ENCODE measurements at places on chromosomes 3 and 15.

DNA sequence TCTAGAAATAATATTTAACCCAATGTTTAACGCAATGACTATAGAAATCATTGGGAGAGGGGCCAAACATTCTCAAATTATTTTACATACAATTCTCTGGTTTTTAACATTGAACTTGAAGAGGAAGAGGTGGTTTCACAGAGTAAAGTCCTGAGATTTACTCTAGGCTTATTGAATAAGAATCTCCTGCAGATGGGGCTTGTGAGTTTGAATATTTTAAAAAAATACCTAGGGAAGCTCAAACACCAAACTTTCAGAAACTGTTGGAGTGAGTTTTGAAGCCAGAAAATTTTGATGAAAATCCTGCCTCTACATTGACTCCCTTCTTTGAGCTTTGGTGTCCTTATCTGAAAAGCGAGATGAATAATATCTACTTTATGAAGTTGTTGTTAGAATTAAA, 906.6 kb downstream of the TUSC7 start:
- no peak for DNase-seq

- no peak for DNase-seq
These were observed 647 bp downstream of the HMG20A start for GRCh38 chr15:77421370-77421700.

DNA sequence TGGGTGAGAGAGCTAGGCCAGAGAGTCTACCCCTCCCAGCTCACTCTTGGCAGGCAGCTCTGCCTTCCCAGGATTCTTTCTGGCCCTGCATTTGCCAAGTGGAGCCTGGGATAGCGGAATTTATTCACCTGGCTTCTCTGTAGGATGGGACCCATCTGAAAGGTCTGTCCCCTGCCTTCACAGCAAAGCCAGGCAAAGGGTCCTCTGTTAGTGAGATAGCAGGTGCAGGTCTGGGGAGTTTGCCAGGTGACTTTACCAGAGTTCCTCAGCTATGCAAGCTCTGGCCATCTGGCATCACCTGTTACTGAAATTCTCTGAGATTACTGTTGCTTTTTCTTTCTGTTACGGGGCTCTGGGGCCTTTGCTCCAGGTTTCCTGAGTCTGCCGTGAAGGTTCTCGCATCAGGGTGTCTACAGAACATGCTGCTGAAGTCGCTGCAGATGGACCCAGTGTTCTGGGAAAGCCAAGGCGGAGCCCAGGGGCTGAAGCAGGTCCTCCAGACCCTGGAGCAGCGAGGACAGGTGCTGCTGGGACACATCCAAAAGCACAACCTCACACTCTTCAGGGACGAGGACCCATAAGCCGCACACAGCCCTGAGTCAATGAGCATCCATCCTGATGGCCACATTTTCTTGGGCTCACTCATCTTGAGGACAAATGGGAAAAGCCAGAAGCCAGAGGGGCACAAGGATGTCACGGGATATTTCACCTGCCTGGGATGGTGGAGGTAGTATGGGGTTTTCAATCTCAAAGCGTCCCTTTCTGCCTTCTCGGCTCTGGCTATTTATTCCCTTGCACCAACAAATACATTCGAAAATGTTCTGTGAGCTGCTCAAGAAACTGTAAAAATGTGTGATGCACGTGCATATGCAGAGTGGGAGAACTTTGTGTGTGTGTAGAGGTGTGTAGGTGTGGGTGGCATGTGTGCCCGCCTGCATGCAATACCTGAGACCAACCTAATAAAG, 49.8 kb downstream of the POMGNT2 start:
- no peak for DNase-seq

DNA sequence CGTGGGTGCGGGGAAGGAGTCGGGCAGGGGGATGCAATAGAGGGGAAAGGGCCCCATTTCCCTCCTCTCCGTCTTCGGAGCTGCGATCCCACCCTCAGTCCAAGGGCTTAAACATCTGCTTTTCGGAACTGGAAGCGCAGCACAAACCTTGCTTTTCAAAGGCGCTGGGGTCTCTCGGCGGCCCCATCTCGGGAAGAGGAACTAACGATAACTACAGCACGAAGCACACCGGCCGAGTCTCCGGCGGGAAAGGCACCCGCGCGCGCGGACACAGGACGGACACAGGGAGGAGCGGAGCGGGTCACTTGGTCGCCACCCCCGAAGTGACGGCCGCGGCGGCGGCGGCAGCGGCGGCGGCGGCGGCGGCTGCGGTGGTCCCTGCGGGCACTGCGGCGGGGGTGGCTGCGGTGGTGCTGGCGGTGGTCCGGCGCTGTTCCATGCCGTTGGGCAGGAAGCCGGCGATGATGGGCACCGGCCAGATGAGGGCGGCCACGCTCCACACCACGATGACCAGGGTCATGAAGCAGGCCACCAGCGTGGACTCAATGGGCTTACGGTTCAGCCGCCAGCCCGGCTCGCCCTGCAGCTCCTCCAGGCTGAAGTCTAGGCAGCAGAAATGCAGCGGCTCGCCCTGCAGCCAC, 1.1 kb downstream of the TMEM158 start:
- DNase-seq: peak; percentile 22
